AG04449 (cell line): ENCODE measurements at places on chromosomes 12 and 14.

- DNase-seq: no peak
Observed at GRCh38 chr14:54470701-54471100, 18.1 kb downstream of the GMFB start.

- no peak for DNase-seq
Observed at GRCh38 chr12:86139671-86140070, 116.5 kb downstream of the MGAT4C start.

- no peak for DNase-seq
Observed at GRCh38 chr14:67137744-67138371, 51.4 kb upstream of the GARIN2 start.

- DNase-seq: no peak
Observed at GRCh38 chr12:48774516-48774915, 14.4 kb downstream of the ADCY6 start.

GRCh38 chr12:21483531-21483930, 17.9 kb downstream of the RECQL start:
- no peak for DNase-seq

DNA sequence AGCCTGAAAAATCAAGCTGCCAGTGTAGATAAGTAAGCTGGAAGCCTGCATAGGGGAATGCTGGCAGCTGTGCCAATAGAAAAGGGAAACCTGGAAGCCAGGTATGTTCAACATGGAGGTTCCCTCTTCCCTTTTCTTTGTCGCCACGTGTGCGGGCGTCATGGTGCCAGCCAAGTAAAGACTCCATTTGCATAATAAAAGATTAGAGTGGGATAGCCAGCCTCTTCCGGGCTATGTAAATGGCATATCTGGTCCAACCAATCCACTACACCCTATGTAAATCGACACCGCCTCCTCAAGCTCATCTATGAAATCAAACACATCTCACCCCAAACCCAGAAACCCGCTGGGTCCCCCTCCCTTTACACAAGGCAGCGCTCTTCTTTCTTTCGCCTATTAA, 5.6 kb upstream of the ADGRD1 start:
- no peak for DNase-seq

DNA sequence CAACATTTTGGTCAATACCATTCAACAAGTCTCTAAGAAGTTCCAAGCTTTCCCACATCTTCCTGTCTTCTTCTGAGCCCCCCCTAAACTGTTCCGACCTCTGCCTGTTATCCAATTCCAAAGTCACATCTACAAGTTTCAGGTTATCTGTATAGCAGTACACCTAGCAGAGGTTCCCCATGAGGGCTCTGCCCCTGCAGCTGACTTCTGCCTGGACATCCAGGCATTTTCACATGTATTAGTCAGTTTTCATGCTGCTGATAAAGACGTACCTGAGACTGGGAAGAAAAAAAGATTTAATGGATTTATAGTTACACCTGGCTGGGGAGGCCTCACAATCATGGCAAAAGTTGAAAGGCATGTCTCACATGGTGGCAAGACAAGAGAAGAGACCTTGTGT, 10.2 kb upstream of the PLA2G1B start:
- DNase-seq: no peak

DNA sequence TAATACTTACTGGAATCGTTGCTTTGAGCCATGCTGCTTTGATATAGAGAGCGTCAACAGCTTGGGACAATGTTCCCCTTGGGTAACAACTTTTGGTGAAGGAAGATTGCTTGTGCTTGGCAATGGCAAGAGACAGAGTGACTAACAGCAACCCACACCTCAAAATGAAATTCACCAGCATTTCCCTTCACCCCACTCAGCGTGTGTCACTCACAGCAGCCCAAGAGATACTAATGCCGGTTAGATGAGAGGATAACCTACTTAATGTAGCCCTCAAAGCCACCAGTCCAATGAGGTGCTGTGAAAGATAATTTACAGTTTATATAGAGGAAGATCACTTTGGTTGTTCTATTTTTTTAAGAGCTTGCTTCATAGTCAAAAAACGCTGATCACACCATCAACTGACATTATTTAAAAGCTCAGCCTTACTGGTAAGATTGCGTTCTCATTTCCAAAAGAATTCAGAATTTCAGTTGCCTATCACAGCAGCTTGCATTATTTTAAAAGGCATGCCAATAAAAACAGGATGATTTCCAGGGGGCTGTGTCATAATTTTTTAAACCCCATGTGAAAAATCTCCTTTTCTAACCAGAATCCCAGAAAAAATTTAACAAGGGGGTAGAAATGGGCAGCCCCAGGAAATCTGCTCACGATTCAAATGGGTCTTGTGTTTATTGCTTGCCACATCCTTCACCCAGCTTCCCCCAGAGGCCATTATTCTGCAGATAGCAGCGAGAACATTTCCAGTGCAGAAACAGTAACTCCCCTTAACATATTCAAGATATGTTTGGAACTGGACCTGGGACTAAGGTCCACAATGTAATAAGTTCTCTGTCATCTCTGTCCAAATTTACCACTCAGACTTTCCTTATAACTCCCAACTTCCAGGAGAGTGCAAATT, at the start of gene IL26:
Gene IL26 (minus strand): TSS at position 235 of the 901 bp plus-strand sequence. CDS start 54 bp downstream, at position 181.
- DNase-seq: no peak

- DNase-seq: no peak
Observed at GRCh38 chr12:40738856-40739255, 46.6 kb downstream of the CNTN1 start.

DNA sequence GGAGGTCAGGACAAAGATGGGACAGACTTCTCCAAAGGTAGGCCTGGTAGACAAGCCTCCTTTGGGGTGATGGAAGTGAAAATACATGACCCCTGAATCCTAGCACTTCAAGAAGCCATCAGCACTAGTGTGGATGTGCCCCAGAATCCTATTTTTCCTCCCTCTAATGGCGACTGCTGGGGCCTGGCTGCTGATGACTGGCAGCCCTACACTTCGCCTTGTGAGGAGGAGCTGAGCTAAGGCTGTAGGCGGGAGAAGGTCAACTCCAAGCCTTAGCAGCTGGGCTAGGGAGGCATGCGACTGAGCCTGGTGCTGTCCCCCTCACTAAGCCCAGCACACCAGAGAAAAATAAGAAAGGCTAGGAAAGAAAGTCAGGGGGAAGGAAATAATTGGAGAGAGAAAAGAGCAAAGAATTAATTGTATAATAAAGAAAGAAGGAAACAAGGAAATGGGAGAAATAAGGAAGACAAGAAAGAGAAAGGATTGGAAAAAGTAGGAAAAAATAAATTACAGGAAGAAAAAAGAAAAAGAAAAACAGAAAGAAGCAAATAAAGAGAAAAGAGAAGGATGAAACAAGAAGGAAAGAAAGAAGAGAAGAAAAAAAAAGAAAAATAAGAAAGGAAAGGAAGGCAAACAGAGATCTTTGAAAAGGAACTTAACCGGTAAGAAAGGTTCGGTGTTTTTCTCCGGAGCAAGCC, 4.7 kb upstream of the HOXC10 start:
- DNase-seq: no peak

- DNase-seq: no peak
Observed at GRCh38 chr12:115201966-115202365, 518.0 kb upstream of the TBX3 start.

DNA sequence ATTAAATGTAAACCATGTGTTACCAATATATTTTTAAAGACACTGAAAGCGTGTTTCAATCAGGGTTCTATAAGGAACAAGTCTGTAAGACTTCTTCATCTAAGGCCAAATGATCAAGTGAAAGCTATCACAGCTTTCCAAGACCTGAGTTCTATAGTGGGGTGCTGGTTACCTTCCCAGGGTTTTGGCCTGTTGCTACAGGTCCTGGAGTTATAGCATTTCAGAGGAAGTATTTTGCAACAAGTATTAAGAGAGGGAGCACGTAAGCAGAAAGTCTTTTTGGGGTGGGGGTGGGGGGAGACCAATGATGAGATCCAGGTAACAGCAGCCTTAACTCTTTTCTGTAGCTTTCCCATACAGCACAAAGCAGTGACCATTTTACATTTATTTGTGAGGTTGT, 43.8 kb downstream of the FOXN3 start:
- no peak for DNase-seq

DNA sequence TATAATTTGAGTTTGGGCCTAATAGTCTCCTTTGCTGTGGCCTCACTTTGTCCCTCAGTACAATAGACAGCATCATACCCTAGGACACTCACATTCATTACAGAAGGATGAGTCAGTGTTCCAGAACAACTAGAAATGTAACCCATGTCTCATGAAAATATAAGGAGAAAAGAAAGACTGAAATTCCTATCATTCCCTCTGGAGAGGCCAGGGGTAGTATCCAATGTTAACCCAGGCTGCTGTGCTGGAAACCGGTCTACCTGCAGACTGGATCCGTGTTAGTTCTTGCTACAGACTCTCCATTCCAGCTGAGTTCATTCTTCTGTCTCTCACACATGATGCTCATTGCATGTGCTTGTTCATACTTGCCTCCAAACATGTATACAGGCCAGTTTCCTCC, 75.8 kb upstream of the HOXC13 start:
- no peak for DNase-seq
